ENCODE measurements at places on chromosomes 11 and 22.

DNA sequence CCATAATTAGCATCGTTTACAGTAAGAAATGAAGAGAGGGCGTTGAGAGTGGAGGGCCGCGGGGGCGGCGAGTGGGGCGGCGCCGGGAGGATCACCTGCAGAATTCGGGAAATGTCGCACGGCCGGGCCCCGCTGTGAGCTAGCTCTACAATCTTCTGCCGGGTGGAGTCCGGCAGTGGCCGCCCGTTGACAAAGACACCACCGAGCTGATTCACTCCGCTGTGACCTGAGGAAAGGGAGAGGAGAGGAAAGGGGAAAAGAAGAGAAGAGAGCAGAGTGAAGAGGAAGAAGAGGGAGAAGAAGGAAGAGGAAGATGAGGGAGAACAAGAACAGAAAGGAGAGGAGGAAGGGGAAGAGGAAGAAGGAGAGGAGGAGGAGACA is 8.5 kb downstream of the PAX6 start:
- DNase-seq: no peak

DNA sequence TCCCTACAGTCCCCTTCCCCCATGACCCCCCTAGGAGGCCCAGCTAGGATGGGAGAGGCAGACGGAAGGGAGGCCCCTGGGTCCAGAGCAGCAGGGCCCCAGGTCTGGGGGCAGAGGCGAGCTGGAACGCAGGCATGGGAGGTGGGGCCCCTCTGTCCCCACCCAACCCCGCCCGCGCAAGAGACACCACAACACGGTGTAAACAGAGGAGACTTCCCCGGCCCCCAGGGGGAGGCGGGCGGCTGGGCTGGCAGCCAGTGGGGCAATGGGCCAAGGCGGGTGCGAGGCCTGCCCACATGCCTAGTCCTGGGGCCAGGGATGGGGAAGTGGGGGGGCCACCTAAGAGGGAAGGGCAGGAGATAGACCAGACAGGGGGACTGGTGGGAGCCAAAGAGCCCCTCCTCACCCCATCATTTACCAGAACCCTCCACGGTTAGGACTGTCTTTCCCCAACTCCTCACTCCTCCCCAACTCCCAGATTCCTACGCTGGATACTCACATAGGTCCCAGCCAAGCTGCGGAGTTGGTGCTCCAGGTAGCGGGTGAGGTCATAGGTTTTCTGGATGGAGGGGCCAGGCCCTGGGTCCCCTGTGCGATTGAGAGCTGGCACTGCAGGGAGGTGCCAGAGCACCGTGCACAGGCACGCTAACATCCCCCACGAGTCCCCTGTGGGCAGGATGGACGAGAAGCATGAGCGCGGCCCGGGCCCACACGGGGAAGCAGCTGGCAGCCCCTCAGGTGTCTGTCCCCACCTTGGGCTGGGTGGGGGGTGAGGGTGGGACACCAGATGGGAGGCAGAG is 6.2 kb downstream of the CLCF1 start:
- DNase-seq: peak; percentile 40

GRCh38 chr11:727859-728748 is 19.2 kb upstream of the TALDO1 start:
- DNase-seq: peak; percentile 98

- DNase-seq: no peak
Observed at GRCh38 chr11:121140369-121140768, 39.3 kb downstream of the TECTA start.

DNA sequence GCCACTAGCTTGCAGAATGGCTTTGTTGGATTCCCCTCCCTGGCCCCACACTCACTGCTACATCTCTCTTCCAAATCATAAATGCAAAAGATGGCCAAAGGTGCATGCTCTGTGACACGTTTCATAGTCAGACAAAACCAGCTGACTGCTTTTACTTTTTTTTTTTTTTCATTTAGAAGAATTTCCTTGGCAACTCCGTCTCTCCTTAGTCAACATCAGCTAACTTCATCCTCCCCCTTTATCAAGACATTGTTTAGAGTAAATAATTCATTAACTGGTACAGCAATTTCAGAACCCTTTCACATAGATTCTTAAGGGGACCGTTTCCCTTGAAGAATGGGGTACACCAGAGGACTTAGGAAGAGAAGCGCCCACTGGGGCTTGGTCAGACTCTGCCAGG is 16.0 kb downstream of the KCNQ1OT1 start:
- peak; percentile 13 for DNase-seq
